Stimulated activated CD4-positive, alpha-beta T cell treated with anti-CD3 and anti-CD28 coated beads, Interleukin-12 subunit alpha, Interleukin-12 subunit beta, amount 100 ng/mL, for 4 hours (primary cell): ENCODE measurements at places on chromosomes 7 and 10.

GRCh38 chr10:57628592-57629284 is 639.0 kb downstream of the IPMK start:
- no peak for DNase-seq

- DNase-seq, result no peak
Measured at GRCh38 chr7:152035817-152036216, 10.3 kb downstream of the GALNT11 start.

DNA sequence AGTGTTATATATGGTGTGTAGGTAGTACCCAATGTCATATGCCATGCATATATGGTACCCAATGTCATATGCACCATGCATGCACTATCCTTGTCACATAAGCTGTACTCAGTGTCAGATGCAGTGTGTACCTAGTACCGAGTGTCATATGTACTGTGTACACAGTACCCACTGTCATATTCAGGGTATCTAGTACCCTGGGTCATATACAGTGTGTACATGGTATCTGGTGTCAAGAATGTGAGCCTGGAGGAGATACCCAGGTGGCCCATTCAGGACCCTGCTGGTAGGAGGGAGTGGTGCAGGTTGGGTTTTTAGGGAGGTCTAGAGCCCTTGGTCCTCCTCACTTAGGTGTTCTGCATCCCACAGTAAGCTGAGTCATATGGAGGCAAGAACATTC is 1.8 kb downstream of the ZMYND11 start:
- peak; percentile 20 for DNase-seq

GRCh38 chr10:101018600-101019439 is 12.1 kb downstream of the PDZD7 start:
- DNase-seq, result peak; percentile 72

DNA sequence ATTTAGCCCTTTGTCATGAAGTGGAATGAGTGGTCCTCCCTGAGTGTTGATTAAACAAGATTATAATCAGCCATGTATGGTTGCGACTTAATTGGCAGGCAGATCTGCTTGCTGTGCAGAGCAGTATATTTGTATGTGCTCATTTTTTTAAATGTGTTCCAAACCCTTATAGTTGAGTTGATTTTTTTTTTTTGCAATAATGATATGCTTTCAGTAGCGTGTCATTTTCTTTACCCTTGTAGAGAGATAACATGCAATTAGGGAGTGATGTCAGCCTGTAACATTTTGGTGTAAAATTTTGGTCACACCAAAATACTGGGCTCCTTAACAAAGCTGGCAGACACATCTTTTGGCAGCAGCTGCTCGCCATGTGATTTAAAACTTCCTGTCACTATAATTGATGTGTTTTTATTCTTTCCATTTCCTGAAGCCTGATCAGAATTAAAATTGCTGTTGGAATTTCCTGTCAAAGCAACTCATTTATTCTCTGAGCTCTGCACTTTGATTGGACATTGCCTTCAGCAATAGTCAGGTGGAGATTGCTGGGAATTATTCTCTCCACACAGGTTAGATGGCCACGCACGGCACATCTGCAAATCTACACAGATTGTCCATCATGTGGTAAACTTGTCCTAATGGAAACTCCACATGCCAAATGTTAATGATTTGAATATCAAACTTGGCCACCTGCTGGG is 125.3 kb downstream of the DYNC1I1 start:
- no peak for DNase-seq

DNA sequence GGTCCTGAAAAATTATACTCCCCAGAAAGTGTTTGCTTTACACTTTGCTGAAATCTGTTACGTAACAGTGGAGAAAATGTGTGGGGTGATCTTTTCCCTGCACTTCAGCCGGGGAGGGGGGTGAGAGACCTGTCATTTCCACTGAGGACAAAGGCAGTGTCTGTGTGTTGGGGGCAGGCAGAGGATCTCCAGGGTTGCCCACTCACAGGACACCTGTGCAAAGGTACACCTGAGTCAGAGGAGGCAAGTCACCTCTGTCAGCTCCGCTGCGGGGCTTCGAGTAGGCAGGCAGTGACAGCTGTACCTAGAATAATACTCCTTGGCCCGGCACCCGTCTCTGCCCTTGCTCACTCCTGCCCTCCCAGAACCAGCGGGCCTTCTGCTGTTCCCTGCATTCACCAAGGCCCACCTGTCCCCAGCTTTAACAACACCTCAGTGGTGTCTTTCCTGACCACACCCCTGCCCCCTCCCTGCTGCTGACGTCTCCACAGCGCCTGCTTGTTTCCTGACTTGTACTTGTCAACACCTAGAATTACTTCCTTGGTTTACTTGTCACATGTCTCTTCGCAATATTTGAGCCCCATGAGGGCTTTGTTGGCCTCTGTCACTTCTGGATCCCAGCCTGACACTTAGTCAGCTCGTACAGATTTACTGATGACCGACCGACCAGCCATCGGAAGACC is 159.2 kb downstream of the NEURL1 start:
- no peak for DNase-seq
